ENCODE measurements at places on chromosomes 7 and 10. TPM values are rescaled to one million over a fixed set of nuclear protein-coding genes. Genes with fewer than 3 reads are reported as not detected.

DNA sequence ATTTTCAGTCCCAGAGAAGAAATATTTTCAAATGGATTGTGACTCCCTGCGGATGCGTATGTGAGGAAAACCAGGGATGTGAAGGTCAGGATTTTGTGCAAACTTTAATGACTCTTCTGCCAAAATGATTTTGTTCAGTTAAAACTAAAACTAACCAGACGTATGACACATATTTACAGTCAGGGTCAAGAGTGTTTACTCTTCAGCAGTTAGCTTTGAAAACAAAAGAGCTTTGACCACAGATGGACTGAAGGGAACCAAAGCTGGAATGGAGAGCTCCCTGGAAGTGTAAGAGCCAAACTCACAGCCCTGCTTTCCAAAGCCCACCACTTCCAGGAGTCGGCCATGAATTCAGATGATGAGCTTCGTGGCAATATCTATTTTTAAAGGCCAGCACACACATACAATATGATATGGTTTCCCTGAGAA, 15.5 kb downstream of the SVIL start:
- DNase-seq = peak; percentile 22

Gene PVRIG
- total RNA-seq = 0.50 TPM

Gene NKX2-3
- total RNA-seq = 0.08 TPM

Gene KDM7A
- 4.2 TPM for total RNA-seq

DNA sequence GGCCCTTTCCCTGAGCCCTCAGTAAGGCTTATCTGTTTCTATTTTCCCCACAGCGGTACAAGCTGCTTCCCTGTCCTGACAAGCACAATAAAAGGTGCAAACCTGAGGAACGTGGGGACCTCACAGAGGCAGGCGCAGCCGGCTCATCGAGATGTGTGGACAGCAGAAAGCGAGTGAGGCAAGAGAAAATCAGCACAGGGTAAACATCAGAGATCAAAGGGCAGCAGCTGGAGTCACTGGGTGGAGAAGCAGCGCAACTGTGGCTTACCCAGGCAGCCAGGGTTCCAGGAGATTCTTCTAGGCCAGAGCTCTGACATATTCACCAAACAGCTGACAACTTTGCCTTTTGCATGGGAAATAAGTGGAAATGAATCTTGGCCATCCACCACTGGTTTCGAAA, 212.6 kb downstream of the WDR11 start:
- peak; percentile 61 for DNase-seq

Gene CYP2W1
- 0.08 TPM for total RNA-seq

Gene AGBL3
- total RNA-seq = 2.1 TPM

Gene RNF32
- total RNA-seq = 1.0 TPM

Gene AKR1D1
- 206 TPM for total RNA-seq

Gene MCM10
- total RNA-seq = 0.33 TPM

Gene CLRN3
- total RNA-seq = 25.1 TPM

Gene CRTAC1
- total RNA-seq = 0.28 TPM

- DNase-seq = peak; percentile 95
Measured at GRCh38 chr10:103648636-103649532, 155.4 kb downstream of the NEURL1 start.

DNA sequence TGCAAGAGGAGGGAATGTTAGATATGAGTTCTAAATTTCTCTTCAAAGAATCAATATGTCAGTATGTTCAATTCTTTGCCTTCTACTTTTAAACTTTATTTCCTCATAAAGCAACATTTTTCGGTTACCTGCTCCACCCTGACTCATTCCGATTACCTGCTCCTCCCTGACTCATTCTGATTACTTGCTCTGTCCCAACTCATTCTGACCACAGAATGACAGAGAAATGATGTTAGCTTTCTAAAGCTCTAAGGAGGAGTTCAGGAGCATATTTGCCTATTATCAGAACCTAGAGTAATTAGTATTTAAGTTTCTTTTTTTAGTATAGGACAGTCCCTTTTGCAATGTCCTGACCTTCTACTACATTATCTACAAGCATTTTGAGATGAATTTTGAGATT, 24.5 kb upstream of the PPP1R9A start:
- DNase-seq = no peak

DNA sequence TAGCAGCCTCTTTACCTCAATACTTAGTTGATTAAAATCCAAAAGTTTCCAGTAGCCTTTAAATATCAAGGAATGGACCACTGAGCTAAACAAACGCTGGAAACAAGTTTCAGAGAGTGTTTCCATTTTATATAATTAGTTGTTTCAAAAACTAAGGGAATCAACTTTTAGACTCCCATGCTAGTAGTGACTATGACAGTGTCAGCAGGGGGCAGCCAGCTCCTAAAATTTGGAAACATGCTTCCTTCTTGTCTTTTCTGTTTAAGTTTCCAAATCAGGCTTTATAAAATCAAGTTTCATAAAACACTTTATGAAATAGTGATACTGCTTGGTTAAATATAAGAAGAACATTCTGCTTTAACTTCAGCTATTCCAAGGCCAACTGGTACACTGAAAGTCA, 138.2 kb upstream of the TMEM229A start:
- DNase-seq = peak; percentile 49

DNA sequence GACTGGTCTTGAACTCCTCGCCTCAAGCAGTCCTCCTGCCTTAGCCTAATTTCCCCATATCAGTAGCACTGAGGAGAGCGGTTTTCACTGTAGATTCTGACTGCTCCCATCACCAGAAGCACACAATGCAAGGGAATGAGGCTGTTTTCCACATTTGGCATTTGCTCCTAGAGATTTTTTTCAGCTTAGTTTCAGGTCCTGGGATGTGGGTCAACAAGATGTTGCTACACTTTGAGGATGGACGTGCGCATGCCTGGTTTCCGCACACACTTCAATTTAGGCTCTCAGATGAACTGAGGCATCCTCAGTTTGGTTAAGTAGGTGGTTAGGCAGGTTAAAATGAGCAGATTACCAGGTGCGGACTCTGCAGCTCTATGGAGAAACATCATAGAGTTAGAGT, 287.1 kb upstream of the LYZL1 start:
- no peak for DNase-seq

DNA sequence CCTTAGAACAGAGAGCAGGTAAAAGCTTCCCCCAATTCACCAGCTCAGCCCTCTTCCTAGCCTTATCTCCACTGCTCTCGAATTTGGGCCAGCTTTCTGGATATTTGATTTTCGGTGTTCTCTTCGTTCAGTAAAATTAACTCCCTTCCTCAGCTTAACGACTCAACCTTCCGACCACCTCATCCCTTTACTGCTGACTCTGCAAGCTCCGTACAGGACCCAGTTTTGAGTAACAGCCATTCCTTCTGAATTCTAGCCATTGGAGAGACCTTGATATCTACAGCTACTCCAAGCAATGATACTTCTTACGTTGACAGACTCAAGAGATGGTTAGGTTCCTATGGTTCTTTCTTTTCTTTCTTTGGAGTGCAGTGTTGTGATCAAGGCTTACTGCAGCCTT, 65.8 kb downstream of the ATE1 start:
- no peak for DNase-seq

GRCh38 chr7:41925946-41926345, 223.1 kb upstream of the INHBA start:
- no peak for DNase-seq

DNA sequence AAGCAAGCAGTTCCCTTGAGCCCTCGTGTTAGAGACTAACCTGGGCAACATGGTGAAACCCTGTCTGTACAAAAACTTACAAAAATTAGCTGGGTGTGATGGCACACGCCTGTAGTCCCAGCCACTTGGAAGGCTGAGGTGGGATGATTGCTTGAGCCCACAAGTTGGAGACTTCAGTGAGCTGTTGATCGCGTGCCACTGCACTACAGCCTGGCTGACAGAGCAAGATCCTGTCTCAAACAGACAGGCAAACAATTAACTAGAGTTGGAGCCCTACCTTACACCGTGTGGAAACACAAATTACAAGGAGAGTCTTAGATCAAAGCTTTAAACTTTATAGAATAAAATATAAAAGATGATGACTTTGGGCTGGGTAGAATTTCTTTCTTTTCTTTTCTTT, 219.5 kb downstream of the CUX1 start:
- DNase-seq = no peak

Measured in left lobe of liver (tissue), 2 donors.